GM12891 (cell line): ENCODE measurements at places on chromosomes 12 and 14.

DNA sequence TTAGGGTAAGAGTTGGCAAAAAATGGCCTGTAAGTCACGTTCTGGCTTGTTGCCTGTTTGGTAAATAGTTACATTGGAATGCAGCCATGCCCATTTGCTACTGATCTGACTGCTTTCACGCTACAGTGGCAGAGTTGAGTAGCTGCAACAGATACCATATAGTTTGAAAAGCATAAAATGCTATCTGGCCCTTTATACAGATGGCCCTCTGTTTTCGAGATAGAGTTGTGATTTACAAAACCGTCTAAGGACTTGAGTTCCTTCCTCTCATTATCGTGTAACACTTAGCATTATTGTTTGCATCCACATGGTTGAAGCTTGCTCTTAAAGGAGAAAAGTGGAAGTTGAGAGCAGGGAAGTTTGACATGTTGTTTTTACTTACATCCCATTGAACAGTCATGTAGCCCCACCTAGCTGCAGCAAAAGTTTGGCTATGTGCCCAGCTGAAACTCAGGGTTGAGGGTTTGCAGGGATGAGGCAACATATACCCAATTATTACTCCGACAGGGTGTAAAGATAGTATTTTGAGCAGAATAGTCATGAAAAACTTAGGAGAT lies 11.3 kb upstream of the SCFD1 start:
- DNase-seq: no peak

DNA sequence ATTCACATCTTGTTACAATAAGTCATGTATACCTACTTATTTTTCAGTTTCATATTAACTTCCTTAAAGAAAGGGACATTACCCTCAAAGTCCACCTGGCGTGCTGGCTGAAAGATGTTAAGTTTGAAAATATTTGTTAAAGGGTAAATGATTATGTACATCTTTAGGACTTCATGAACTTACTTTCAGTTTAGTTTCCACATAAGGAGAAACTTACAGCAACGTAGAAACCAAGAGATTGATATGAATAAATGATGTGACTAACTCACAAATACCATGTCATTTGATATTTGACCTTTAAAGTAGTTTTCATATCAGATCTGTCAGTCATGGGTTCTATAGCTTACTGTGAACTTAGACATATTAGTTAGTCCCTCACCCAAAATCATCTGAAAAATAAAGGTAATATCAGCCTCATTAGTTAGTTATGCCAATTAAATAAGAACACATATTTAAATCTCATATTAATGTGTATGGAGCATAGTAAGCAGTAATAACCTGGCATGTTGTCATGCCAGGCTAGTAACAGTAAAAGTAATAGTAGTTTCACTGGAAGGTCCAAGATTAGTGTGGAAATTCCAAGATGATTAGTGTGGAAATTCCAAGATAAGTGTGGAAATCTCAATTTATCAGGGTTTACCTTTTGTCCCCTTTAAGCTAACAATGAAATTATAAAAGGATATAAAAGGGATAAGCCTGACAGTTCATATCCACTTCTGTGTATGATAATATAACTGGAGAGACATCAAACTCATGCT lies 1.9 kb upstream of the CLEC2D start:
- DNase-seq: no peak

- DNase-seq: no peak
Observed at GRCh38 chr12:1579651-1580435, 14.5 kb downstream of the FBXL14 start.

DNA sequence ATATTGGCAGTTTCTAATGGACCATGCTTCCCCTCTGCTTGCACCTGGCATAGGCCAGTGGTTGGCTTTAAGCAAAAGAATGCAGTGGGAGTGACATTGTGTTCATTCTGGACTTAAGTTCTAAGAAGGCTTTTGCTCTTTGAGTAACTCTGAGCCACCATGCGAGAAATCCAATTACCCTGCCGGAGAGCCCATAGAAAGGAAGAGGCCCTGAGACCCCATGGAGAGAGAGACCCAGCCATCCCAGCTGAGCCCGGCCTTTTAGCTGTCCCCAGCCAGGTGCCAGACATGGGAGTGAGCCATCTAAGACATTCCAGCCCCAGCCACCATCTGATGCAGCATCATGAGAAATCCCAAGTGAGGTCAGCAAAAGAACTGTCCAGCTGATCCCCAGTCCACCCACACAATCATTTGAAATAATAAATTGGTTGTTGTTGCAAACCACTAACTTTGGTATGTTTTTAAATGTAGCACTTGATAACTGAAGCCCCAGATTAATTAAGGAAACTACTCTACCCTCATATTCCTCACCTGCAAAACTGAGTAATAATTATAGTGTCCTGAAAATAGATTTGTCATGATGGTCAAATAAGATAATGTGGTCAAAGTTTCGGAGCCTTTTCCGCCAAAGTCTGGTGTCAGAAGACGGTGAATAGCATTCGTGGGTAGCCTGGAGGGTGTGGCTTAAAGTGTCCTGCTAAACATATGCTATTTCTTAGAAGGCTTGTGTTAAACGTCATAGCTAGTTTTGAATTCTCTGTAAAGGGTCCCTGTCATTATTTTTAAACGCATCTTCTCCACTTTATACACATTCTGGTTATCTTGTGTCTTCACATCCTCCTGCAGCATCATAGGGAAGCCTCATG lies 166.6 kb upstream of the PELI2 start:
- DNase-seq: no peak

DNA sequence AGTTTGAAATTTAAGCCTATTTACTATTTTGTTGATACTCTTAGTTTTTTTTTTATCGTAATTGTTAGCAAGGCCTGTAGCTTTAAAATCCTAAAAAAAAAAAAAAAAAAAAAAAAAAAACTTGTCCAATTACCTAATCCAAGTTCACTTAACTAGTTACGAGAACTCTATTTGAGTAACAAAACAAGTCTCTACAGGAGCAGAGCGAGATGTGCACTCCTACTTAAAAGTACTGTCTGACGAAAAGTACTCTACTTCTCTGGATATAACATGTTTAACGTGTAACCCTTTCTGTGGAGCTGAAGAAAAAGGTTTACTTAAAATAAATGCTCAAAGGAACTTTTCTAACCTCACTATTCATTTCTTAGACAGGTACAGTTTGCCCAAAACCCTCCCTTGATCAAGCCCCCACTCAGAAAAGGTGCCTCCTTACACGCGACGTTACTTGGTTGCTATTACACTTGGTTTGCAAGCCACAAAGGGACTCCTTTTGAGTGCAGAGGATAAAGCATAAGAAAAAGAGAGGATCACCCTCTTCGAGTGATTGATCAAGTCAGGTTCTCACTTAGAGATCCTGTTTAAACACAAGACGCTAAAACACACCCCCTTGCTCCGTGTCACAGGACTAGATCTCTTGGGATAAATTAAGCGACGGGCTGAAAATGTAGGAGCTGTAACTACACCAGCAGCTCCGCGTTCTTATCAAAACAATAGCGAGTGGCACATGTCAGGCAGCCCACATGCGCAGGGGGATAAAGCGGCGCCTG lies 2.2 kb downstream of the BAZ1A start:
- DNase-seq: peak; percentile 8

DNA sequence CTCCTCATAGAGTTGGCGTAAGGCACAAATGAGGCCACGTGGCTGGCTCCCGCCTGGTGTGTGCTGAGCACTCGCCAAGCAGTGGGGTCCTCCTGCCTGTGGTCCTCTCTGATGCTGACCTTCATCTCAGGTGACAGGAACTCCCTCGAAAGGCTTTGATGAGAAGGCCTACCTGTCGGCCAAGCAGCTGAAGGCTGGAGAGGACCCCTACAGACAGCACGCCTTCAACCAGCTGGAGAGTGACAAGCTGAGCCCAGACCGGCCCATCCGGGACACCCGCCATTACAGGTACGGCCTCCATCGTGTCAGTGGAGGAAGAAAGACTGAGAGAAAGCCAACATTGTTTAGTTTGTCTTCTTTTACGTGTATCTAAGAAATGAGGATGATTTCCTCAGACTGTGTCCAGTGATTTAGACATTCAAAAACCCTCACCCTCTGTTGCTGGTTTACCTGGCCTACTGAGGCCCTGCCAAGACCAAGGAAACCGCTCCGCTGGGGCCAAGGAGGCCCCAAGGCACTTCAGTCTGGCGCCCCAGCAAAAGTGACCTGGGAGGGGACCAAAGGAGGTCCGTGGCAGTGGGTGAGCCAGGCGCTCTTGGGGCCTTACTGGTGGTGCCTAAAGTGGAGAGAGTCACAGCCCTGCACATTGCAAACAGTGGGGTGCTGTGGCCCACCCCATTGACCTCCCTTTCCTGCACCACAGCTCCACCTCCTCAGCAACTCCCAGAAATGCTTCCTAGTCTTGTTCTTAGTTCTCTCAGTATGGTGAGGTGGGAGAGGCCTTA lies 60.8 kb downstream of the GALNT16 start:
- DNase-seq: no peak

DNA sequence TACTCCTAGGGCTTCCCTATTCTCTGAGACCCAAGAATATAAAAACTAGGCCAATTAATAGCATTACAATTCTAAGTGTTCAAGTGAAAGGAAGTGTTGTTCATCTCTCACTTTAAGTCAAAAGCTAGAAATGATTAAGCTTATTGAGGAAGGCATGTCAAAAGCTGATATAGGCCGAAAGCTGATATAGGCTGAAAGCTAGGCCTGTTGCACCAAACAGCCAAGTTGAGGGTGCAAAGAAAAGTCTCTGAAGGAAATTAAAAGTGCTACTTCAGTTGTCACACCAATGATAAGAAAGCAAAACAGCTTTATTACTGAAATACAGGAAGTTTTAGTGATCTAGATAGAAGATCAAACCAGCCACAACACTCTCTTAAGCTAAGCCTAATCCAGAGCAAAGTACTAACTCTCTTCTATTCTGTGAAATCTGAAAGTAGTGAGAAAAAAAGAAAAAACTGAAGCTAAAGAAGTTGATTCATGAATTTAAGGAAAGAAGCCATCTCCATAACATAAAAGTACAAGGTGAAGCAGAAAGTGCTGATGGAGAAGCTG lies 68.9 kb downstream of the SLC6A15 start:
- no peak for DNase-seq

- no peak for DNase-seq
Observed at GRCh38 chr12:21941506-21942376, 515 bp upstream of the ABCC9 start.

GRCh38 chr12:66662729-66663128 lies 16.1 kb downstream of the GRIP1 start:
- DNase-seq: no peak

- DNase-seq: no peak
Observed at GRCh38 chr12:94620621-94621020, 29.7 kb downstream of the TMCC3 start.

DNA sequence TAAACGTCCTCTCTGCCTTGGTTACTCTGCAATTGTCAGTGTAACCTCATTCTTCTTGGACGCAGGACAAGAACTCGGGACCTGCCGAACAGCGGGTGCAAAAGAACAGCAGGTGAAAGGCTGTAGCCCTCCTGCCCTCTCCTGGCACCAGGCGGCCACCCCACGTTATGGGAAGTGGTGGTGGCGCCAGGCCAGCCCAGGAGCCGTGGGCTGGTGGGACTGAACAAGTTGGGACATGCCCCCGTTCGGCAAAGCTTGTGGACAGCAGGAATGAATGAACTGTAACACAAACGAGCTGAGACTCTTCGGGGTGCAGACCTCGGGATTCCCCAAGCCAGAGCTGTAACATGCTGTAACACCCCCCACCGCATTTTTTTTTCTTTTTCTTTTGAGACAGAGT lies 6.6 kb upstream of the M6PR start:
- DNase-seq: no peak

DNA sequence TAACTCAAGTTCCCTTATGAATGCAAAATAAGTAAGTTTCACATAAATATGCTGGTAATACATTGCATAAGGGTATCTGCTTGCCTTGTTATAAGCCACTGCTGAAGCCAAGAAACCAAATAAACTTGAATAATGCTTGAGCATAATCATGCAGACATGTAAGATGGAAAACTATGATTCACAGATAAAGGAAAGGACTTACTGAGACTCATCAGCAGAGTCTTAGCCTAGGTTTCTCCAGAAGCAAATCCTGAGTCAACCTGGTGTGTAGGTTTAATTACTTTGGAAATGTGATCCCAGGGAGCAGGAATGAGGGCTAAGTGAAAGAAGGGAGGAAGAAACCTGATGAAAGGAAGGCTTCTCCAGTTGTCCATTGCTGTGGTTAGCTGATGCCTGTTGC lies 107.7 kb upstream of the BTG1 start:
- DNase-seq: no peak

GRCh38 chr14:93914278-93914677 lies 12.9 kb upstream of the FAM181A start:
- no peak for DNase-seq

DNA sequence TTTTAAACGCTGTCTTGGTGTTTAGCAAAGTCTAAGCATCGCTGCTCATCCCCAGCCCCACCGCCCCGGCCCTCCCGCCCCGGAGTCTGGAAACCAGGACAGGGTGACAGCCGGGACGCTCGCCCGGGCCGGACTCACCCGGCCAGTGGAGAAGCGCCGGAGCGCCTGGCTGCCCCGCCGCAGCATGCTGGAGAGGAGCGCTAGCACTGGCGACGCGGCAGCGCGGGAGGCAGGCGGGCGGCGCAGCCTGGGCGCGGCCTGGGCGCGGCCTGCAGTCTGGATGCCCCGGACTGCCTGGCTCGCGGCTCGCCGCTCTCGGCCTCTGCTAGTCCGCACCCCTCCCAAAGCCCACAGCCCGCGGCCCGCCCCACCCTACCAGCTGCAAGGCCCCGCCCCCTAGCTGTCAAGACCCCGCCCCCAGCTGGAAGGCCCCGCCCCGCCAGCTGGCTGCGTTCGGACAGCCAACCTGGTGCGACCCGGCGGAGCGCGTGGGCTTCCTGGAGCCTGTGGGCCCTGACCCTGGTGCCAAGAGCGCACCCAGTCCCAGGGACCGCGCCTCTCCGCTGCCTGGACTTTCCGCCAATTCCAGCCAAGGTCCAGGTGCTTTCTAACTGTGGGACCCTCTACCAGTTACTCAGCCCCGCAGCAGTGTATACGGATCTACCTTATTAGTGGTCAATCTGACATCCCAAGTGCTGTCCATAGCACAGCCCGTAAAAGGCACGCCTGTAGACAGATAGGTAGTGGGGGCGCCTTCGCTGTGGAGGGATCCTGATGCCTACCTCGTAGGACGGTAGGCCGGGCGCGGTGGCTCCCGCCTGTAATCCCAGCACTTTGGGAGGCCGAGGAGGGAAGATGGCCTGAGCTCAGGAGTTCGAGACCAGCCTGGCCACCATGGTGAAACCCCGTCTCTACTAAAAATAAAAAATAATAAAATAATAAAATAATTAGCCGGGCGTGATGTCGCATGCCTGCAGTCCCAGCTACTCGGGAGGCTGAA lies at the start of gene ALDH1L2:
ALDH1L2 (minus strand) TSS at position 208 of the 1,000 bp plus-strand sequence; CDS start at position 186, 22 bp downstream.
- DNase-seq: peak; percentile 57

DNA sequence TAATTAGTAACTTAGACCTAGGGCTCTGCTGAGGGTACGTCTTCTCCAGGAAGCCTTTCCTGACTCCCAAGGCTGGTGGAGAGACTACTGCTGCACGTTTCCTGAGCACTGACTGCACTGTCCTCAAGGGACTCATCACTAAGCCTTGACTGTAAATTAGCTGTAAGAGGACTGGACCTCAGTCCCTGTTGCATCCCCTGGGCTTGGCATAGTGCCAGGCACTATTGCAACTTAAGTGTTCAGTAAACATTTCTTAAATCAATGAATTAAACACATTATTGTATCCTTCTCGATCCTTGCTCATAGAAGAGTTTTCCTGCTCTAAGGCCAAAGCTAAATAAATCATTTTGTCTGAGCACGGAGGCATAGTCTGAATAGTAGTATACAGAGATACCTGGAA lies 31.9 kb upstream of the IFNG-AS1 start:
- no peak for DNase-seq
